ENCODE measurements at places on chromosomes 13 and 19.

GRCh38 chr13:42891591-42891990, 100.5 kb downstream of the EPSTI1 start:
- DNase-seq = no peak

GRCh38 chr13:108323031-108323430, 53.5 kb downstream of the TNFSF13B start:
- no peak for DNase-seq

GRCh38 chr13:110361365-110361911, 54.4 kb downstream of the COL4A2 start:
- no peak for DNase-seq

- DNase-seq = no peak
Measured at GRCh38 chr19:5451494-5451893, 3.7 kb upstream of the ZNRF4 start.

GRCh38 chr19:11330127-11330526, 9.3 kb downstream of the RAB3D start:
- no peak for DNase-seq

GRCh38 chr13:99969453-99969918, 2.1 kb downstream of the ZIC5 start:
- no peak for DNase-seq

DNA sequence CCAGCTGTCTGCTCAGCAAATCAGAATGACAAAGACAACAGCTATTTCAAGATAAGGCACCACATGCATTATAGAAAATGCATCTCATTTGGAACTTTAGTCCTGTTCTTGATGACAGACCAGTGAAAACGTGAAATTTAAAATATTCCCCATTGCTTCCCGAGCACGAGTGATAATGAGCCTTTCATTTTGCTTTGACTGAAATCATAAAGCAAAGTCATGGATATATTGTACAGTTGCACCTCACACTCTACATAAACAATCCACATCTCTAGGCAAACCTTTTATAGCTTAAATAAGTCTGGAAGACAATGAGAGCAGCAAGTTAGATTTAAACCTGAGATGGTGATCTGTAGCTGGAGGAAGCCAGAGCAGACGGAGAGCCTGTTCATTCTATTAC, 79.1 kb downstream of the FAM216B start:
- no peak for DNase-seq

DNA sequence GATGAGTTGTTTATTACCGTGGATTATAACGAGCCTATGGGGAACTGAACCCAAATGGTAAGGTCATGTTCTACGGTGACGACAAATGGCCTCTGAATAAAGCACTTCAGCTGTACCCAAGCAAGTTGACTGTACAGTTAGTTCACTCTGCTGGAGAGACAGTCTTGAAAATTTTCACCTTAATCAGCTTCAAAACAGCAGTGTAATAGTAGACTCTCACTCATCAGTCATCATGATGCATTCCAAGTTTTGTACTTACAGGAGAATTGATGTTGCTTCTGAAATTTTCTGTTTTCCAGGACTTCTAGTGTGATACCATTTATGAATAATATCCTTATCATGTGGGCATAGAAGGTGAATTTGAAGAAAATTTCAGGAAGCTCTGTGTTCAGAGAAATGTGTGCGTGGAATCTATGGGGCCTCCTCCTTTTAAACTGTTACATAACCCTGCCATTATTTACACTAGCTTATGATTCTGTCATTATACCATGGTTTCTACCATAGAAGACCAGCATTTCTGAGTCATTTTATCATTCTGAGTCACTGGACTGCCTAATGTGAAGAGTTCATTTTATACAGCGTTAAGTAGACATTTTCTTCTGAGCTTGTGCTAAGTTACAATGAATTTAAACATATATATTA, 96.9 kb downstream of the WDFY2 start:
- DNase-seq = no peak

- no peak for DNase-seq
Measured at GRCh38 chr13:94859278-94859691, 146.9 kb upstream of the SOX21 start.

DNA sequence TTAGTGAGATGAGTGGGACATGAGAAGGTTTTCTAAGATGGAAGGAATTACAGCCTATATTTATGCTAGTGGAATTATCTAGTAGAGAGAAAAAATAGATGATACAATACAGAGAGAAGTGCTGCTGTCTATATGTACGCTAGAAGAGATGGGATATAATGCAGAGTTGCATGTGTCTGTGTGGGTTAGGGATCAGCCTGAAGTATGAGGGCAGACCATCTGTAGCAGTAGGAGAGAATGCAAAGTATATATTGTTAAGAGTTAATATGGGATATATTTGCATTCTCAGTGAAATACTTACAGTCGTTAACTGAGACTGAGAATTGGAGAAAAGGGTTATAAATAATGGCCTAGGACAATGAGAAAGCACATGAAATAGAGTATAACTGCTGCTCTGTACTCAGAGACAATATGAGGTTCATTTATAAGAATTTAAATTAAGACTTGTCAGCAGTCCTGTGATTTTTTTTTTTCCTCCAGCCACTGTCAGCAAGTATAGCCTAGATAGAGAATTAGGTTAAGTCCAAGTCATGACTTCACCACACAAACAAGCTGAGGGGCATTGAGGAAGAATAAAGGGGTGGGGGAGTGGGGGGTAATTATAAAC, 77.8 kb downstream of the SLITRK1 start:
- DNase-seq = no peak

- DNase-seq = no peak
Measured at GRCh38 chr13:81172603-81173002, 831.7 kb upstream of the SPRY2 start.

DNA sequence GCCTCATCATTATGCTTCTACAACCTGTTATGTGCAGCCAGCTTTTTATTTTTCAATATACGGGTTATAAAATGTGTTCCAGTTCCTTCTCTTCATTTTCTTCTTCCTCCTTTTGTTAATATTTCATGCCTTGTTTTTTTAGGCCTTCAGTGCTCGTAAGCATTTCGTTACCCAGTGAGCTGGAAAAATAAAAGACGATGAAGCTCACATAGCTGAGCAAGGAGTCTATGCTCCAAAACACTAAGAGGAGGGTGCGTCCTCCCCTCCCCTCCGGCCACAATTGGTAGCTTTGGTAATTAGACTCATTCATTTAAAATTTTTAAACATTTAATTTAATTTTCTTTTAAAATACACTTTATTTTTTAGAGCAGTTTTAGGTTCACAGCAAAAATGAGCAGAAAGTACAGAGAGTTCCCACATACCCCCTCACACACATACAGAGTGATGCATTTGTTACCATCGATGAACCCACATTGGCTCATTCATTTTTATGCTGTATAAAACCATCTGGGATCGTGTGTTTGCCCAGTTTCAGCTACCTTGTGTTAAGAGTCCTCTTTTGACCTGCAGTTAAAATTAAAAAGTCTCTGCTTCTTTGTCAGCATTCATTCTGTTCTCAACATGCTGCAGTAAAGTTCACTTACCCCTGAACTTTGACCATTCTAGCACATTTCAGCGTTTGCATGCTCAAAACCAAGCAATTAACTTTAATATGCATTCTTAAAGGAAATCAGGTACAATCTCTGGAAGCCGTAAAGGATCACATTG, 223.9 kb downstream of the LACC1 start:
- no peak for DNase-seq
